Vagina (tissue), 2 donors: ENCODE measurements at places on chromosomes 1 and 21.

GRCh38 chr21:41201385-41201784, 33.4 kb downstream of the BACE2 start:
- no peak for DNase-seq

GRCh38 chr1:112636597-112637253, 17.1 kb downstream of the CAPZA1 start:
- DNase-seq = no peak

- no peak for DNase-seq
Observed at GRCh38 chr1:151799179-151800022, 5.8 kb downstream of the LINGO4 start.

DNA sequence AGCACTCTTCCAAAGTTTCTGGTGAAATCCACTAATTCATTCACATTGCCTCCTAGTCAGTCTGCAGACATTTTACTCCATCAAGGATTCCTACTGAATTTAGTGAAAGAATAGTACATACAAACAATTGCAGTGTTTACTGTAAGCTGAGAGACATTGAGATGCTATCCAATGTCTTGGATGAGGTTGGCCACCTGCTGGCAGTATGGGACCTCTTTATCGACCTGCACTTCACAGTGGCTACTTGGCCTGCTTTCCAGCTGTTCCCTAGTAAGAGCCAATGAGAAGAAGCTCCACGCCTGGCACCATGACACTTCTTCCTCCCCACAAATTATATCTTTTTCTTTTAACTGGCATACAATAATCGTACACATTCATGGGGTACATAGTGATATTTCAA, 51.5 kb upstream of the LRIF1 start:
- DNase-seq = no peak

GRCh38 chr1:12604114-12604874, 13.7 kb downstream of the DHRS3 start:
- no peak for DNase-seq

- DNase-seq = peak; percentile 82
Observed at GRCh38 chr1:2974701-2975301, 46.5 kb upstream of the ACTRT2 start.

GRCh38 chr1:89064632-89065031, 376 bp downstream of the GBP1 start:
- DNase-seq = no peak

- DNase-seq = no peak
Observed at GRCh38 chr1:150567717-150568593, 11.5 kb downstream of the MCL1 start.

- DNase-seq = no peak
Observed at GRCh38 chr1:160844447-160845232, 18.0 kb downstream of the CD244 start.

DNA sequence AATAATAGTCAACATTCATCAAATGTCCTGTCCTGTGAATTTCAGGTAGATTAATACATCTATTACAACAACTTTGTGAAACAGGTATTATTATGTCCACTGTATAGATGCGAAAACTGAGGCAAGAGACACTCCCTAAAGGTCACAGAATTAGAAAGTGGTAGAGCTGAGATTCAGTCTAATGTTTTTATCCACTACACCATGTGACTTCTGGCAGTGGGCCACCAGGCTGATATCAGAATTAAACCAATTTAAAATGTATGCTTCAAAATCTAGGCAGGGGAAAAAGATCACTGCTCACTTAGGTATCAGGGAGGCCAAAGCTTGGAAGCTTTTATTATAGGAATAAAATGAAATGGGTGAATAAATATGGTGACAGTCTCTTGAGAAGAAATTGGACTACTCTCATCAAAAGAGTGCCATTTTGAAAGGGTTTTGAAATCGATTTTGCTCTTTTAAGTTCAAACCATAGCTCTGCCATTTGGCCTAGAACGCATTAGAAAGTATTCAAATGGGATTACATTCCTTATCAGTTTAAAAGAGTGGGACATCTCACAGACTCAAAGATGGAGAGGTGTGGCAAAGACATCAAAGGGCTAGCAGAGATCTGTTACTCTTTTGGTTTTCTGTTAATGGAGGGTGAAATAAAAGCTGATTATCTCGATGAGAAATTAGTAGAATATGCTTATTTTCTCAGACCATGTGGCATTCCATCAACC, 1.9 kb downstream of the DDAH1 start:
- DNase-seq = no peak

- no peak for DNase-seq
Observed at GRCh38 chr21:14683063-14683462, 136.9 kb upstream of the SAMSN1 start.

DNA sequence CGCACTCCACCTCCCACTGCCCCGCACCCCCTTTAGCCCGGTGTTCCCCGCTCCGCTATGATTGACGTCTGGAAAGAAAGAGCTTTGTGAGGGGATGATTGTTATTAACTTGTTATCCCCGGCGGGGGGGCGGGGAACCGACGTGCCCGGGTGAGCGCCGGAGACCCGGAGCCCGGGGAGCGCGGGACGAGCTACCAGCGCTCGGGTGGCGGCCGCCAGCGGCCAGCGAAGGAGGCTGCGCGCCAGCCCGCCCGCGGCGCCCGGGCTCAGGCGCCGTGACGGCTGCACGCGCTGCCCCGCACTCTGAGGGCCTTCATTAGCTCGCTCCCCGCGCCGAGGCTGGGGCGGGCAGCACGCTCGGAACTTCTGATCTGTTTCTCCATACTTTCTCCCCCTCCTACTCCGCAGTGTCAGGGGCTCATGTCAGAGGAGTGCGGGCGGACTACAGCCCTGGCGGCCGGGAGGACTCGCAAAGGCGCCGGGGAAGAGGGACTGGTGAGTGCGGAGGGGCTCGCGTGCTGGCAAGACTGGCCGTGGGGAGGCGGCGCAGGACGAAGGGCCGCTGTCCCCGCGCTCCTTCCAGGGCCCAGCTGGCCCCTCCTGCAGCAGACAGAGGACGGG, 2.1 kb downstream of the LHX8 start:
- no peak for DNase-seq

DNA sequence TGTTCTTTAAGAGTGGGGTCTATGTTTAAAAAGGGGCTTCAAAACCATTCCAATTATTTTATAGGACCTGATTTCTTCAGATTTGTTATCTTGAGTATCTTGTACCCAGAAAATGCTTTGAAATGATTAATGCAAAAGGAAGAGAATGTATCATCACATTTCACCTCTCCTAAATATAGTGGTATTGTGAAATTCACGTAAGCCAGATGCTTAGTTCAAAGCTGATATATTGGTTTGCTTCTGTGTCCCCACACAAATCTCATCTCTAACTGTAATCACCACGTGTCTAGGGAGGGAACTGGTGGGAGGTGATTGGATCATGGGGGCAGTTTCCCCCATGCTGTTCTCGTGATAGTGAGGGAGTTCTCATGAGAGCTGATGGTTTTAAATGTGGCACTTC, 8.5 kb downstream of the SOAT1 start:
- no peak for DNase-seq

GRCh38 chr21:16742131-16742641, 770.7 kb upstream of the CXADR start:
- DNase-seq = no peak

DNA sequence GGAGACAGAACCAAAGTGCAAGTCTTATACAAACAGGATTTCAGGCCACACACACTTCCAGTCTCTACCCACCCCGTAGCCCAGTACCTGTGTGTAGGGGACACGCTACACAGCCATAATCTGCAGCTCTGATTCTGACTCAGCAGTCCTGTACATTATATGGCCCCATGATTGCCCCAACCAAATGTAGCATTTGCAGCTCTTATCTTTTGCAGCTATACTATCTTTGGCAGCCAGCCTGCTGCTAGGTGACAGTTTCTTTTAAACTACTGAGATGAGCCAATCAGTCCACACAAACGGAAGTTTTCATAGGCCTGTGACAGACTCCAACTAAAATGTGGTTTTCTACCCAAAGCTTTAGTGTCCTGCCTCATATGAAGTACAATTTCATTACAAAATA, 259.6 kb upstream of the ST6GALNAC5 start:
- no peak for DNase-seq

- DNase-seq = no peak
Observed at GRCh38 chr1:96481409-96481808, 240.2 kb upstream of the PTBP2 start.

DNA sequence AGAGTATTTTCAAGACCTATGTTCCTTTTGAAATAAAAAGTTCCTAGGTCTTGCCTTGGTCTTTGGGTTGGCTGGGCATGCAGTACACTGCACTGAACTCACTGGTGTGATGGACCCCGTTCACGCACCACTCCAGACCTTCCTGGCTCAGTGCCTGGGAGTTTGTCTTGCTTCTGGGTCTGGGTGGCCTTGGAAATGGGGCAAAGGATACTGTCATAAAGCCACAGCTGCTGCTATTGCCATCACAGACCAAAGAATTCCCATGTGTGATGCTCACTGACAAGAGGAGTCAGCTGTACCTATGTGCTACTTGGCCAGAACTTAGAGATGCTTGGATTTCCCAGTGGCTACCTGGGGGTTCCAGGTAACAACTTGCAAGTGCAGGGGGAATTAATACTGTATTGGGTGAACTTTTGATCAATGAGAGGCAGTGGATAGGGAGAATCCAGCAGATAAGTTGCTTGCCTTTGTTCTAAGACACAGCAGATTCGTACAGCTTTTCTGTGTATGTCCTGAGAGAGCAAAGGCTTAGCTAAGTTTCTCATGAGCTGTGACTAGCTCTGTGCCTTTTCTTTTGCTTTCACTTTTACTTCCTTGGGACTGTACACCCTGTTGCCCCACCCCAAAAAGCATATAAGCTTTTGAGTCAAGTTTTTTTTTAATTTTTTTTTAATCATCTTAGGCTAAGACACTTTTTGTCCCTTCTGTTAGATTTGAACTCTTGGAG, 115.3 kb downstream of the RUNX1 start:
- no peak for DNase-seq

DNA sequence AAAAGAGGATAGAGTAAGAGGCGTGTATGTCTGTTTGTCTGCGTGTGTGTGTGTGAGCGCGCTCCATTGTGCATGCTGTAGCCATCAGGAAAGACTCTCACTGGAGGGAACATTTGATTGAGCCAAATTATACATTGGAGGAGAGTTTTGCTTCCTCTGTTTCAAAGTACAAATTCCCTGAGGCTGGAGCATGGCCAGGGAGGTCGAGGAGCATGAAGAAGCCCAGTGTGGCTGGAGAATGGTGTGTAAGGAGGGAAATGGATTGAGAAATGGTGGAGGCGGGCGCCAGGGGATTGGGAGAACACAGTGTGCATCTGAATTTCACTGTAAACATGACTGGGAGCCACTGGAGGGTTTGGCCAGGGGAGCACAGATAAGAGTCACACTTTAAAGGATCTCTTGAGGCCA, 22.1 kb upstream of the EFNA1 start:
- no peak for DNase-seq

GRCh38 chr1:42165511-42166210, 1.1 kb upstream of the GUCA2A start:
- no peak for DNase-seq

DNA sequence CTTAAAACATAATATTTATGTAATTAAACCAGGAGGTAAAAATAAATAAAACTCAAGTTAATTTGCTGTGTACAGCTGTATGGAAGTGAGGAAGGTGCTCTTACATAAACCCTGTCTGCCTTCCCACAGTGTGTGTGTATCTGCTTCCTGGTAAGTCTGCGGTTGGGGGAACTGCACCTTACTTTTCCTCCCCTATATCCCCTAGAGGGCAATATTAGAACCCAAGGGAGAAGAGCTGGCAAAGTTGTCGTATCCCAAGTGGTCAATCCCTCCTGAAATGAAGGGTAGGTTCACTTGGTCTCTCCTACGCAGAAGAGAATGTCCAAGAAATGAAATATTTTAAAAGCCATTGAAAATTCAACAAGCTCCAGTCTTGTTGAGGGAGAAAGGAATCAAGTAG, 17.8 kb upstream of the JAK1 start:
- no peak for DNase-seq

GRCh38 chr1:241972703-241973369, 15.3 kb downstream of the BECN2 start:
- no peak for DNase-seq

DNA sequence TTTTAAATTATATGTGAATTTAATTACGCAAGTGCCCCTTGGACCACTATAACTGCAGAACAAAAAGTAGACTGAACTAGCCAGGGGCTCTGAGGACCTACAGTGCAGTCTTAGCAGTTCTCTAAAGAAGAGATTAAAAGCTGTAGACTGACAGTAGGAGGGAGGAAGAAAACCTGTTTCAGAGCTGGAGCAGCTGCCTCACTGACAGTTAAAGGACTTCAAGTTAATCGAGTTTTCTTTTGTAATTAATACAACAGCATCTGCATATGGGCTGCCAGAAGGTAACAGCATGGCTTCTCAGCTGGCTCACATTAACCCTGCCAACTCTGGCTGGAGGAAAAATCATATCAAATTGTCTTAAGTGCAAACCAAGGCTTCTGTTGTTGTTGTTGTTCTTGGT, 19.9 kb downstream of the DSTYK start:
- DNase-seq = no peak

- DNase-seq = no peak
Observed at GRCh38 chr1:205775717-205776056, 405 bp upstream of the RAB29 start.
